ENCODE measurements at places on chromosomes 2 and 18.
A peak's percentile ranks its signal among the peaks of the same experiment; 100 is the strongest.

- DNase-seq, result peak; percentile 67
These were observed 65.6 kb upstream of the NOSTRIN start for GRCh38 chr2:168736649-168737445.

GRCh38 chr2:191637182-191638078 lies 40.5 kb upstream of the NABP1 start:
- DNase-seq, result no peak

DNA sequence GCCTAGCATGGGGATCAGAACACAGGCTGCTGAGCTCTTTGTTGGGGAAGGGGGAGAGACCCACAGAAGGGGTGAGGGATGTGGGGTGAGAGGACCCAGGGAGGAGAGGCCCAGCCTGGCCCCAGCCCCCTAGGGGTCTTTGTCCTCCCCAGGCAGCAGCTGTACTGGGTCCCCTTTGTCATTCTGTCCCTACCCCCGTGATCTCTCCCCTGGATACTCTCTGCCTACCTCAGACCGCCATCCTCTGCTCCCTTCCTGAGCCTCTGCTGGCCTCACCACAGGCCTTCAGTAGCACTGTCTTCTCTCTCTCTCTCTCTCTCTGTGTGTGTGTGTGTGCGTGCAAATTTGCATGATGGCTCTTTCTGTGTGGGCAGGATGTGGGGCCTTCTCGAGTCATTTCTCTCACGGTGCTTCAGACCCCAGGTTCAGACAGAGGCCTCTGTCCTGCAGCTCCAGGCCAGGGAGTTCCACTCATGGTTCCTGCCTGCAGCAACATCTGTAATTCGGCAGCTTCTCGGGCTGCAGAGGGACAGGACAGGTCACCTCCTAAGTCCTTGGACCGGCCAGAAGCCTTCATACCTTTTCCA lies 1.4 kb downstream of the PSD4 start:
- DNase-seq, result peak; percentile 54

DNA sequence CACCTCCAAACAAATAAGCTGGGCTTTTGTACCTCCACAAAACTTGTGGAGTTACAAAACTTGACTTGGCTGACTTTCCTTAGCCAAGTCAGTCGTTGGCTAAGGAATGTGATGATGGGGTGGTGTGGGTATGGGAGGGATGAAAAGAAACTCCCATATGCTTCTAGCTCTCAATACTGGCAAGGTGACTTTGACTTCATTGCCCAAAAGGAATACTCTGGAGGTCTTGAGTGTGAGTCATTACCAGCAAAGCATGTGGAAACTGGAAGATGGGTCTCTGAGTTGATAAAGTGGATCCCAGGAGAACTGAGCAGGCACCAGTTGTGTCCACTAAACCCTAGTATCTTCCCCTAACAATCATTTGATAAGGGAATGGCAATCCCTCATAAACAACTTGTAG lies 226.7 kb downstream of the GULP1 start:
- DNase-seq, result no peak

DNA sequence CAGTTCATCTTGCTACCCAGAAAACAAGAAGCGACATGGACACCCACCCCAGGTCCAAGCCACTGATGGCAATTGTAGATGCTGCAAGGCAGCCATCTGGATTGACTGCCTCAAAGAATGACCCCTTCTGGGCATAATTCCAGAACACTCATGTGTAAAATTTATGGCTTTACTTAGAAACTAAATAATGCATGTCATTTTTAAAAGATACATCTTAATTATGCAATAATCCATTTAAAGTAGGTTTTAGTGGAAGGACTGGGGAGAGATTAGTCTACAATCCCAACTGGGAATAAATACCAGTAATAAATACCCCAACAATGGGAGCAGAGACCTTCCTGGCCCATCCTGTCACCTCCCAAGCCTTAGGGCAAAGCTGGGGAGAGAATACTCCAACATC lies 247.7 kb downstream of the SS18 start:
- DNase-seq, result no peak

DNA sequence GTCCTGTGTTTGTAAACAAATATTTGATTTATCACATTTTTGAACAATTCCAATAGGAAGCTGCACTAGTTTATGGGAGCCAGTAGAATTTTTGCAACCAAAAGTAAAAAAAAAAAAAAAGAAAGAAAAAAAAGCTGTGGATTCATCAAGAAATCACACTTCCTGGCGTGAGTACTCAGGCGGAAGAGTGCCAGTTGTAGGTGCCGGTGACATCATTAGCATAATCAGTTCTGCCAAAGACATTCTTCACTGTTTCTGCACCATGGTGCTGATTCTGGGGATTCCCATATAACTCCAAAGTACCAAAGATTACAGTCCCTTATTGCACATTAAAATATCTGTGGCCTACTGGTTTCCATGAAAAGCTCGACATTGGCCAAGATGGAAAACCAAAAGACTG lies 32.8 kb downstream of the RAPGEF4 start:
- no peak for DNase-seq

- DNase-seq, result no peak
These were observed 243.6 kb downstream of the OSR1 start for GRCh38 chr2:19114754-19115231.

DNA sequence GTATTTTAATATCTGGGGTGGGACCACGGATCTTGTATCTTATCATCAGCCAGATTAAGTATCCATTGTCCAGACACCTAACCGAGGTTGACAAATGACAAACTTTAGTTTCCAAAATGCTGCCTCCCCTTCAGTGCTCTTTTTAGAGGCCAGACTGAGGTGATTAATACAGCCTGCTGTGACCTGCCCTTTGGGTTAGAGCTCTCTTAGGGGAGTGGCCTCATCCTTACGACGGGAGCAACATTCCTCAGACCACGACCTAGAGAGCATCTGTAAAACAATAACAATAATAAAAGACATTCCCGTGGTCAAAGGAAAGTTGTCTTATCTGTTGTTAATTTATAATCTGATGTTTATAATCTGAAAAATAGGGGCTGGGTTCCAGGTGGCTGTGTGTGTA lies 405.3 kb downstream of the LPIN1 start:
- no peak for DNase-seq

DNA sequence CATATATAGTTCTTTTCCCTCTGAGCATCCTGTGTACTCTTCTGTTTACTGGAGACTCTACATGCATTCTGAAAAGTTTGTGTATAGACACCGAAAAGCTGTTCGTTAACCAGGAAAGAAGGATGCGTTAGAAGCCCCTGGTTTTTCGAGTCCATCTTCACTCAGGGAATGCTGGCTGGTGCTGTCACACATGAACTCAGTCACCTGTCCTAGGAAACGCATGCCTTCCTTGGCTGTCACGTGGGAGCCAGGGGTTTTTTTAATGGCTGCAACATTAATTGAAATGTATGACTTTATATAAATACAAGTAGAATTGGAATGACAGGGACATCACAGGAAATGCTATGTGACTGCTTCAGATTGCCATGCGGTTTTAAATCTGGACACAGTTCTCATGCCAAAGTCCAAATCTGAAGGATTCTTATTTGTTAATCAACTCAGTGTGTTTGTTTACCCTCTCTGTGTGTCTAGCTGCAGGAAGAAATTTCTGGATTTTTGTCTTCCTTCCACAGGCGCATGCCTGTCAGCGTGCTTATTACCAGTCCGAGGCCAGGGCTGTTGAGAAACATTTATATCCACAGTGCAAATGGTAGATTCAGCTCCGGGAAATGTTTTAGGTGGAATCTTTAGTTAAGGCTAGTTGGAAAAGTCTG lies 2.6 kb downstream of the RAMP1 start:
- no peak for DNase-seq

DNA sequence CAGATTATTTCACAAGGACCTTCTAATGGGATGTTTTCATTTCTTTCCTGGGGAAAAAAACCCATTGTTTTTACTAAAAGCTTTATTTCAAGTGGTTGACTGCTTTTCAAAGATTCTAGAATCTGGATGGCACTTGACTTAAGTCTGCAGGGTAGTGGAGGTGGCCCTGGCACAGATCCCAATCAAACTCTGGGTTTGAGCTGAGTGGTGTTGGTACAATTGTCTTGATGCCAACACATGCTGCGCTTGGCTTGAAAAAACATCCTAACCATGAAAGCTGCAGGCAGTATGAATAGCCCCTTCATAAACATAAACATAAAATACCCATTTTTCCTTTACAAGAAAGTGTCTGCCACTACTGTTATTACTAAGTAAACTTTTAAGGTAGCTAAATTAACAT lies 3.6 kb downstream of the PAPOLG start:
- no peak for DNase-seq

DNA sequence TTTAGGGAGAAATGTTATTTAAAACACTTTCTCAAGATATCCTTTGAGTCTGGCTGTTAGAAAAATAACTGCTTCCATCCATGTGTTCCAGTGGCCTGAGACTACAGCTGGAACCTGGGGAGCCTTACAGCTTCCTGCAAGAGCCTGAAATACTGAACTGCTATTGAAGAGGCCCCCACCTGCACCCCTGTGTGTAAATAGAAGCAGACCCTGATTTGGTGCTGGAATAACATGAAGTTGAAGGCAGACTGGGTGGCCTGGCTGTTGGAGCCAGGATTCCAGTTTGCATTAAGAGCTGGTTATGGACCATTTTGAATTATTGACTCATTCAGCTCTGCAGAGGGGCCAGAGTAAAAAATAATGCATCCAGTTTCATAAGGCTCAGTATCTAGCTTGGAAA lies 61.9 kb downstream of the DIS3L2 start:
- DNase-seq, result no peak

- no peak for DNase-seq
These were observed 417.8 kb upstream of the SPHKAP start for GRCh38 chr2:228599297-228599696.

DNA sequence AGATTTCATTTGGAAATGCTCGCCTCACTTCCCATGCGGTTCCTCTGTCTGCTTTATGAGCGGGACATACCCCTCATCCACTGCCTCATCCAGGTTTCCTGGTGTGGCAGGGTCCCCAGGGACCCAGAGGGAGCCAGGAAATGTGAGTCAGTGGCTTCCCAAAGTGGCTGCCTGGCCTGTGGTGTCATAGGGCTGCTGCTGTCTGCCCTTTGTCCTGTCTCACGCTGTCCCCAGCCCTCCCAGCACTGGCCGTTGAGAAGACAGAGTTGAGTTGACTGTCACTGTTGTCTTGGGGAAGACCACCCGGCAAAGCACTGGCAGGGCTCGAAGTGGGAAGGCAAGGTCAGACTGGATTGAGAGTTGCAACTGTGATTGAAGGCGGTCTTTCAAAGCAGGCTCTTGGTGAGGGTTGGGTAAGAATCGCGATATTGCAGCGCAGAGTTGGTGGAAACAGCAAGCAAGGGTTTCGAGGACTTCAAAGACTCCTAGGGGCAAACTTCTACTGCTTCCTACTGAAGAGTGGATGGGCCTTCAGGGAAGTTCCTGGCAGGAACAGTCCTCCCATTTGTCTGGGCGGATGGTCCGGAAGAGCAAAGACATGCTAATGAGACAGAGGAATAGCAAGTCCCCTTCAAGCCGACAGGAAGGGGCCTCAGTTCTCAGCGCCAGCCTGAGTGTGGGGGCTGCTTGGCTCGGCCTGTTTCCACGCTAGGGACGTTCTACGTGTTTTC lies 33.9 kb downstream of the RAB31 start:
- DNase-seq, result no peak

GRCh38 chr2:101474731-101475384 lies at the start of gene RFX8:
Gene RFX8 (minus strand): TSS chr2:101475112. CDS start chr2:101466848, 8,264 bp downstream.
- peak; percentile 56 for DNase-seq

GRCh38 chr2:52128081-52128480 lies 1096.1 kb upstream of the NRXN1 start:
- no peak for DNase-seq

DNA sequence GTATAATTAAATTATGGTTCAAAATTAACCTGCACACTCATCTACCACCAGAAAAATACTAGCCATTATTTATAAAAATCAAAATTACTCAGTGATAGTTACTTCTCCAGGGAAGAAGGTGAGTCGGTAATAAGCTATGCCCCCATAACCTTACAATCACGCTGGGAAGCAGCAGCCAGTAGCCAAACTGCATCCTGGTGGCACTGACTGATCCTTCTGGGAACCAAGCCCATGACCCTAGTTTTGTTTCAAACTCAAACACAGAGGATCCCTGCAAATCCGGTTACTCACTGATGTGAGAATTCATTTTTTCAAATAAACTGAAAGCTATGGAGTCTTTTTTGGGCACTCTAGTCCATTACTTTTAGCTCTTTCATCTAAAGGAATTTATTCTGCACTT lies 88.2 kb upstream of the VWC2L start:
- DNase-seq, result no peak

- no peak for DNase-seq
These were observed 728.6 kb upstream of the CDH2 start for GRCh38 chr18:28905509-28905908.

- peak; percentile 8 for DNase-seq
These were observed 10.7 kb upstream of the CHMP1B start for GRCh38 chr18:11840493-11840892.

GRCh38 chr2:211436182-211436581 lies 879.8 kb downstream of the CPS1 start:
- no peak for DNase-seq

DNA sequence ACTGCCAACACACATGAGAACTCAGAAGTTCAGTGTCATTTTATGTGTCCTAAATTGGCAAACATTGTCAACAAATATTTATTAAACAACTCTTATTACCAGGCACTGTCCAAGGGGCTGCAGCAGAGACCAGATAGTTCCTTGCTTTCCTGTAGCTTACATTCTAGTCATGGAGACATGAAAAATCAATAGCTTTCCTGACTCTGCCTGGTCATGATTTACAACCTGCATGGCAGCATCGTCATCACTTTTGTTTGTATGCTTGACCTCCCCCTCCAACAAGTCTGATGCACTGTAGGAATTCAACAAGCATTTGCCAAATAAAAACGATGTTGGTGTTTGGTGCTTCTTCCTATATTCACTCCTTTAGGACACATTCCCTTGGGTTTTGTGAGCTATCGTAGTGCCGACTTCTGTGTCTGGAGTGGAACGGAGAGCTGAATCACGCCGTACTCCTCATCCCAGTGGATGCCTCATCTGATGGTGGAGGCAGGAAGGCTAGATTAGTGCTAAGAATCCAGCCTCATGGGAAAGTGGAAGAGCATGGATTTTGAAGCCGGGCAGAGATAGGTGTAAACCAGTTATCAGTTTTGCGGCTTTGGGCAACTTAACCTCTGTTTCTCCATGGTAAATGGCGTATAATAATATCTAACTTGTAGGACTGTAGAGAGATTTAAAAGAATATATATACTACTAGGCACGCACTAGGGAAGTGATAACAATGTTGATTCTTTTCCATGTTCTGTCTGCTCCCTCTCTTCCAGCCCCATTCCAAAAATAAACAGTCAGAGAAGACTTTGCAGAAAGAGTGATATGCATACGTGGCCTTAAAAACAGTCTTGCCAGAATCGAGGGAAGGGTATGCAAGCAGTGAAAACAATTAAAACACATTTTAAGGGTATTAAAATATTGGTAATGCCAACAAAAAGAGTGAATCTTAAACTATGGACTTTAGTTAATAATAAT lies 120.5 kb upstream of the ZFP36L2 start:
- no peak for DNase-seq

All from eye (tissue), 1 donor.